NCI-H2171 treated with DMSO at 0.1 percent for 48 hours (cell line): ENCODE measurements at places on chromosomes 2 and 18.

DNA sequence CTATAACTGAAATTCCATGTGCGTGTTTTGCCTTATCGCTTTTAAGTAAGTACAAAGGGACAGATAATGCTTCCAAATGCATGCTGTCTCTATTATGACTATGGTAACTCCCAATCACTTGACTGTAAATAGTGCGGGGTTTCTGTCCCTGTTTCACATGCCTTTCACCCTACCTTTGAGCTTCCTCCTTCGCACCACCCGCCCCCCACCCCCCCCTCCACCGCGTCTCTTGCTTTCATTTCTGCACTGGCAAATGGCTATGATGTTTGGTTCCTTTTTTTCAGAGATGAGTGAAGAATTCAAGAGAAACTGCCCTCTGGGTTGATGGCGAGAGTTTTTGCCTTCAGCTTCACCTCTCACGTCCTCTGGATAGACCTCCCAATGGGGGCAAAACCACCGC, 25.0 kb upstream of the SPP2 start:
- DNase-seq = no peak

DNA sequence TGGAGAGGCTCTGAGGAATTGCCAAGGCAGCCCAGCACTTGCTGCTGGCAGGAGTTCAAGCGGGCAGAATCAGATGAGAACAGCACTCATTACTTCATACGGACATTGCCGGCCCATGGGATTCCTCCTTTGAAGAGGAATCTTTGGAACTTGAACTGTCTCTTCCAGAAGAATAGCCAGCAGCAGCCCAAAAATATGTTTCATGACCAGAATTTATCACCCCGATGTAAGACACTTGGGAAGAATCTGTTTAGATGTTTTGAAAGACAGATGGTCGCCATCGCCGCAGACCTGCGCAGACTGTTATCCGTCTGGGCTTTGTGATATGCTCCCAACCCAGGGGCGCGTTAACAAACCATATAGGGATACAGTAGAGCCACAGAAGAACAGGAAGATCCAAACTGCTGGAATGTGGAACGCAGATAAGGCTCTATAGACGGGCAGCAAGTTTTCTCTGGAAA, 3.7 kb upstream of the ADI1 start:
- peak; percentile 65 for DNase-seq

DNA sequence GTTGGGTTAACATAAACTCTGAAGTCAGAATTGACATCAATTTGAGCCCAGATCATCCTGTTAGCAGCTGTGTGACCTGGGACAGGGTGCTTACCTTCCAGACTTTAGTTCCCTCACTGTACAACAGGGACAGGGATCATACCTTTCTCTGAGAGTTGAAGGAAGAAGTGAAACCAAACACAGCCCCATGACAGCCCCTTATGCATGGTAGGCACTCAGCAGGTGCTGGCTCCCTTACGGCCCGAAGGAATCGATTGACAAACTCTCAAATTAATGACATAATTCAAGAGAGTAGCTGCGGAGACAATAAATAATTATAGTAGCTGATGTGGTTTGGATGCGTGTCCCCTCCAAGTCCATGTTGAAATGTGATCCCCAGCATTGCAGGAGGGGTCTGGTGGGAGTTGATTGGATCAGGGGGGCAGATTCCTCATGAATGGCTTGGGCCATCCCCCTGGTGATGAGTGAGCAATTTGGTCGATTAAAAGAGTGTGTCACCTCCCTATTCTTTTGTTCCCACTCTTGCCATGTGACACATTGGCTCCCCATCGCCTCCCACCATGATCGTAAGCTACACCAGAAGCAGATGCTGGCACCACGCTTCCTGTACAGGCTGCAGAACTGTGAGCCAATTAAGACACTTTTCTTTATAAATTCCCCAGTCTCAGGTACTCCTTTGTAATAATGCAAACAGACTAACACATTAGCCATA, 72.4 kb downstream of the ODC1 start:
- peak; percentile 84 for DNase-seq

- no peak for DNase-seq
Observed at GRCh38 chr18:39531659-39532058, 1966.1 kb upstream of the CELF4 start.

GRCh38 chr2:176419591-176420071, 150.4 kb downstream of the MTX2 start:
- no peak for DNase-seq

DNA sequence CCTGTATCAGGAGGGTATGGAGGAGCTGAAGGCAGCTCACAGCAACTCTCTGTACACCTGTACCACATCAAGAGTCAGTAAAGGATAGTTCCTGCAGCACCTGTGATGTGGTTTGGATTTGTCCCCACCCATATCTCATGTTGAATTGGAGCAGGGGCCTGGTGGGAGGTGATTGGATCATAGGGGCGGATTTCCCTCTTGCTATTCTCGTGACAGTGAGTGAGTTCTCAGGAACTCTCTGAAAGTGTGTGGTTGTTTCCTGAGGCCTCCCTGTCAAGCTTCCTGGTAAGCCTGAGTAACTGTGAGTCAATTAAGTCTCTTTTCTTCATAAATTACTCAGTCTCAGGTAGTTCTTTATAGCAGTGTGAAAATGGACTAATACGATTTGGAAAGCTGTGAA, 28.9 kb downstream of the OSBPL1A start:
- DNase-seq = no peak

GRCh38 chr2:150391779-150392178, 95.7 kb downstream of the RND3 start:
- peak; percentile 6 for DNase-seq

DNA sequence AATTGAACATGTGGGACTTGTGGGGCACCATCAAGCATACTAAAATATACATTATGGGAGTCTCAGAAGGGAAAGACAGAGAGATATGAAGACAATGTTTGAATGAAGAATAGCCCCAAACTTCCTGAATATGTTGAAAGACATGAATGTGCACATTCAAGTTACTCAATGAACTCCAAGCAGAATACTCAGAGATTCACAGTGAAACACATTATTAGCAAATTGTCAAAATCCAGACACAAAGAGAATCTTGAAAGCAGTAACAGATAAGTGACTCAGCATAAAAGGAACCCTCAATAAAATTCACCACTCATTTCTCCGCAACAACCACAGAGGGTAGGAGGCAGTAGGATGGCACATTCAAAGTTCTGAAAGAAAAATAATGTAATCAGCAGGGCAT, 8.8 kb downstream of the C2orf92 start:
- DNase-seq = no peak

GRCh38 chr18:10499230-10499629, 26.6 kb upstream of the NAPG start:
- DNase-seq = no peak

- no peak for DNase-seq
Observed at GRCh38 chr2:8558096-8558495, 123.8 kb upstream of the ID2 start.
